ENCODE measurements at places on chromosomes 11 and 22.

- no peak for DNase-seq
These were observed 97.7 kb downstream of the MPPED2 start for GRCh38 chr11:30488304-30488998.

DNA sequence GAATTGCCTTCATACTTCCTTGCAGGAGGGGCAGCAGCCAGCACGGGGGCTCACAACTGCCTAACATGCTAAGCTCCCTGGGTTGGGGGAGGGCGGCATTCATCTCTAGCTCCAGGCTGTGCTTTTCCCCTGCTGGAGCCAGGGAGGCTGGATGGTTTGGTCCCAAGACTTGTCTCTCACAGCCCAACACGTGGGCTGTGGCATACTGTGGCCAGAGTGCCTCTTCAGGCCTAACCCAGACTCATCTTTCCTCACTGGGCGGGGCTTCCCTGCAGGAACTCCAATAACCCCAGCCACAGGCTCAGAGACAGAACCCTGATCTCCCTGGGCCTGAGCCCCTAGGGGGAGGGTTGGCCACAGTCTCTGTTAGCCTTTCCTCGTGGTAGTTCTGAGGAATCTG is 121.9 kb upstream of the PLET1 start:
- no peak for DNase-seq

DNA sequence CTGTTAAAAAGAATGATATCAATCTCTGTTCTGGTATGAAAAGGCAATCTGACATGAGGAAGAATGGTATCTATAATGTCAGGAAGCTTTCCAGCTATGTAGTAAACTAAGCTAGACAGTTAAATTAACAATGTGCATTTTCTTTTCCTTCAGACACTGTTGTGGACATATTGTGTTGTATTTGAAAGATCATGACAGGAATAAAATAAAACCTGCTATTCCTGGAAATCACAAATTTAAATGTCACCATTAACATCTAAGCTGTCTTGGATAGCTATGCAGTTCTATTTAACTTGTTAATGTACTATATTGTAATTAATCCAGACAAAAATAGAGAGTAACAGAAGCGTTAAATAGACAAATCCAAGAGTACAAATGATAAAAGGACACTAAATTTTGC is 297.4 kb upstream of the LUZP2 start:
- no peak for DNase-seq

DNA sequence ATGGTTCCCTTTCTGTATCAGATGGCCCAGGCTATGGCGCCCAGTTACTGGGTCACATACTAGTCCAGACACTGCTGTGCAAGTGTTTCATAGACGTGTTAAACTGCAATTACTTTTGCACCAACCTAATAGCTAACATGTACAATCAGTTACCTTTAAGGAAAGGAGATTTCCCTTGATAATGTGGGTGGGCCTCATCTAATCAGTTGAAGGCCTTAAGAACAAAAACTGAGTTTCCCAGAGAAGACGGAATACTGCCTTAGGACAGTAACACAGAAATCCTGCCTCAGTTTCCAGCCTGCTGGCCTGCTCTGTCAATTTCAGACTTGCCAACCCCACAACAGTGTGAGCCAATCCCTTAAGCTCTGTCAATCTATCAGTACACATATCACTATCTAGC is 229.9 kb upstream of the SYN3 start:
- no peak for DNase-seq

GRCh38 chr11:78851878-78852586 is 277.4 kb upstream of the NARS2 start:
- no peak for DNase-seq

DNA sequence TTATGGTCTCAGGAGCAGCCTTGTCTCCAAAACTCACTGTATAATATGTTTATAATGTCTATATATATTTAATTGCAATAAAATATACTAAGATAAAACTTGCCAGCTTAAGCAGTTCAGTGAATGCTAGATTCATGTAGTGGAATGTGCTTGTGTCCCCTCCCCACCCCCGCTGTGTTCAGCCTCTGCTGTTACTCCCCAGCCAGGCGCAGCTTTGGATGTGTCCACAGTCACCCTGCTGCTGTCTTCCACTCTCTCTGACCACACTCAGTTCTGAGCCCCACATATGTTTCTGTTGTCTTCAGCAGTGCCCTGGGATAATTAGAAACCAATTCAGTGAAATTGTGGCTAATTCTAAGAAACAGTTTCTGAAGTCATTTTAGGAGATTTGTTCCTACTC is 52.2 kb downstream of the PPFIA1 start:
- DNase-seq = no peak

DNA sequence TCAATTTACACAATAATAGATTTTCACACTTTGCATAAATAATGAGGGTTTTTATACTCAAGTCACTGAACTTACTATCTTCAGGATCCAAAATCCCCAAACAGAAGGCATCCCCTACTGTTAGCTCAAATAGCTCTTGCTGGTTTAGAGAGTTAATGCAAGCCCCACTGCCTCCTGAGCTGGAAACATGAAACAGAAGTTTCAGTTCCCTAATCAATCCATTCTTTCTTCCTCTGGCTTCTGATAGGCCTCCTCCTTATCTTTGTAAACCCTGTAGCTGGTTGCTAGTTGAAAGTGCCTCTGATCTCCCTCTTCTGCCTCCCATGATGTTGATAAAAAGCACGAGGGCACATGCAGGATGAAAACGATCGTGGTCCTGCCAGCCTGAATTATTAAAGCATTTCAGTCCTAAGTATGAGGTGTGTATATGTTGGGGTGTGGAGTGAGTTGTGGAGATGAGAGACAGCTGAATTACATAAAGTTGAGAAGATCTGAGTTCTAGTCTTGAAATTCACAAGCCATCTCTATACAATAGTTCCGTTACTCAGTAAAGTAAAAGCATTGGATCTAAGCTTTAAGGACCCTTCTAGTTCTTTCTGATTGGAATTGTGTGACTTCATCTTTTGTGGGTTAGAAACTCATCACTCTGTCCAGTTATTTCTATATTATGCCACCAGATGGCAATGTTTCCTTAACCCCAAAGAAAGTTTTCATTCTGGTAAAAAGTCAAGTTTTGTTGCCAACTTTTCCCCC is 35.0 kb upstream of the EHF start:
- DNase-seq = peak; percentile 4

DNA sequence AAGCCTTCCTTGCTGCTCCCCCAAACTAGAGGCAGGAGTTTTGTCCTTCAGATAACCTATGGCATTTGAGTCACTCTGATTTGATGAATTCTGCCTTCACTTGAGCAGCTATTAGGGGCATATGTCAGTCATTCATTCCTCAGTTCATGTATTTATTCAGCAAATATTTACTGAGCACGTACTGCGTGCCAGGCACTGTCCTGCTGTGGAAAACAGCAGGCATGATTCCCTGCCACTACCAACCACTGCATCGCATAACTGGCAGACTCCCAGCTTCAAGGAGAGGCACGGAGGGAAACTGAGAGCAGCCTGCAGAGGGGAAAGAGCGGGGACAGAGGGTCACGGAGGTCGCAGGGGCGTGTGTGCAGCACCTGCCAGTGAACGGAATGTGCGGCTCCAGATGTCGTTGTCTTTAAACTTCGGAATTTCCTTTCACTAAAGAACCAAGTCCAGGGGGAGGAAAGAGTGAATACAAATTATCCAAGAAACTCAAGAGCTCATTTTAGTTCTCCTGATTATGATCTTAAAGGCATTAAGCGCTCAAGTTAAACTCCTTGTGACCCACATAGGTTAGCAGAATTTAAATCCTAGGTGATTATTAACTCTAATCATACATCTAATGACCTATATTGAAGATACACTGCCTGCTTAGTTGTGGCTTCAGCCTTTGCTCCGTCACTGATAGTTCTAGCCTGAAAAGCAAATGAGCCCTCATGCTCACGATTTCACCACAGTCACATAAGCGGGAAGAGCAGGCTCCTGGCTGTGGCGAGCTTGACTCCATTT is 12.6 kb downstream of the PPARA start:
- no peak for DNase-seq

DNA sequence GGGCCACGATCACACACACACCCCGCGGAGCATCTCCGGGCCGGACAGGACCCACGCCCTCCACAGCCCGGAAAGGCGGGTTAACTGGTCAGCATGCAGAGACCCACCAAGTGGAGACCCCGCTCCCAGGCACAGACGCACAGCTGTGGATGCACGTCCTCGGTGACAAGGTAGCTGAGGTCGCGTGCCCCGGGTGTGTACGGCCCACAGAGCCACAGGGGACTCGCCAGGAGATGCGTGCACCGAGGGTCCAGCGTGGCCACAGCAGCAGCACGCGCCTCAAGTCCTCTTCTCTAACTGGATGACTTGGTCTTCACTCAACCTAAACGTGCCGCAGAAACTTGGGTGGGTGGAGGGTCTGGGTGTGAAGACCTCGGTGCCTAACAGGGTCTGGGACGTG is 5.5 kb downstream of the H19 start:
- DNase-seq = no peak

GRCh38 chr22:28254396-28254795 is 335.3 kb upstream of the PITPNB start:
- DNase-seq = no peak

DNA sequence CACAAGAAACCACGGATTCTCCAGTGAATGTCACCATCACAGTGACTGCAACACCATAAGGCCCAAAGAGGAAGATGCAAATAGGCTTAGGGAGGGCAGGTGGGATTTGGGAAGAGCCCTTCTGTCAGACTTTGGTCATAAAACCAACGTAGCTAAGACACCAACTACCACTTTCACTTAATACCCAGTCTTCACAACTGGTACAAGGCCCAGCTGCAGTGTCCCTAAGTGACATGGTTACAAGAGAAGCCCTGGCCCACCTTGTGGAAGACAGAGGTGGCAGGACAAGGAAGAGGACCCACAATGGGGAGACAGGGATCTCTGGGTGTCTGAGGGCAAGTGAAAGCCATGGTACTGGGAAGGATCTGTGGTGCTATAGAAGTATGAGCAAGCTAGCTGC is 10.0 kb downstream of the VSIG10L2 start:
- DNase-seq = no peak

- no peak for DNase-seq
These were observed 387.1 kb downstream of the METTL15 start for GRCh38 chr11:28495333-28495732.

DNA sequence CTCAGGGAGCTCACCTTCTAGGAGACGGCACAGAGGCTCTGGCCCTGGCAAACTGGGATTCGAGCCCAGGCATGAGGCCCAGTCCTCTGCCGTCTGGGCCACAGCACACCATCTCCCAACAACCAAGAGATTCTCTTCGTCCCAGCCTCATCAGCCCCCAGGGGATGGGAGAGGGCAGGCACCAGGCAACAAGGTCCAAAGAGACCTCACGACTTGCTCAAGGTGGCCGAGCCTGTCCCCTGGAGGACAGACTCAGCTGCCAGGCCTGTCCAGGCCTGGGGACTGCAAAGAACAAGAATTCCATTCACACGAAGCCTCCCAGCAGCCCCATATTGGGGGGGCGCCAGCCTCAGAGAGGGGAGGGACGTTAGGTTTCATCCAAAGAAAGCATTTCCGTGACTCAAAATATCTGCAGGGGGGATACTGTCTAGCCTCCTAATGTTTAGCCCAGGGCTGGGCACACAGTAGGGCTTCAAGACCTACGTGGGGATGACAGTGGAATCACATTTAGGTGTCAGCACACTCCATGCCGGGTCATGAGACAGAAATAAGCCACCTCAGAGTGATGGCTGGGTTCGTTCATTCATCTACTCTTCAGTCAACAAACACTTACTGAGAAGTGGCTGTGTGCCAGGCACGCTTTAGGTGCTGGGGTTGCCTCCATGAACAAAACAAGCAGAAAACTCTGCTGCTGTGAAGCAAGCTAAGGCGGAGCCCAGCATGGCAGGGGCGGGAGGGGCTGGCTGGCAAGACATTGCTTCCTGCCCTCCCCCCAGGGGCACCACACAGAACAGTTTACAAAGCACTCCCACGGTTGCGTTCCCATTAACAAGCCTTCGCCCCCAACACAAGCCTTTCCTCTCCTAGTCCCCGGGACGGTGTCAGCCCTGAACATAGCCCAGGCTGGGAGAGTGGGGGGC is 1.2 kb downstream of the CARNS1 start:
- peak; percentile 80 for DNase-seq

DNA sequence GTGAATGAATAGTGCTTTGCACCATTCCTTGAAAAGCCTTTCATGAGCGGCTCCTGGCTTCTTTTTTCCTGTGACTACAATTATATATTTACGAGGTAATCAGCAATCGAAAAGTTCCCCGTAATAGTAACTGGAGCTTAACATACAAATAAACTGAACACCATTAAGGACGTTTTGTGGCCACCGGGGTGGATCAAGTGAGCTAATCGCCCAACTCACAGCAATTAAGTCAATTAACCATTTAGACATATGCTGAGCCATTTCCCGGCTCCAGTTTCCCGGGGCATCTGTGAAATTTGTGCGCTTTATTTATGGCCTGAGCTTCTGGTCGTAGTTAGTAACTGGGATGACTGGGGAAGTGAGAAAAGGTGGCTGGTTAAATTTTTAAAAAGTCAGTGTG is 465.2 kb downstream of the MIAT start:
- DNase-seq = no peak

GRCh38 chr22:49670456-49671330 is 157.0 kb downstream of the BRD1 start:
- no peak for DNase-seq

- DNase-seq = no peak
These were observed 505.2 kb downstream of the NTM start for GRCh38 chr11:131875611-131876010.

DNA sequence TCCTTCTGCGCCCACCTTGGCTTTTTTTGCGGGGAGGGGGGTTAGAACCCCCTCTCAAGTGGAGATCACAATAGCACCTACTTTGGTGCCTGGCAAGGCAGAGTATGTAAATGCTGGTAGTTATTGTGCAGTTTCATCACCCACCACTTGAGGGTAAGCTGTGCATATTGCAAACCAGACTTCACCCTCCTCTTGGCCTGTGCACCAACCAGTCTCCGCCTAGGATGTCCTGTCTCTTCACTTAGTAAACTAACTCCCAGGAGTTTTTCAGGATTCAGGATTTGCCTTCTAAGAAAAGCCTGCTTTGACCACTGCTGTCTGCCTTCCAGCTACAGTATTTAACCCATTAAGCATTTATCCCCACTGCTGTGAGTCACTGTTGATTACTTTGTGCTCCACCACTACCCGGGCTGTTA is 2.0 kb upstream of the UBXN1 start:
- no peak for DNase-seq

All from naive thymus-derived CD8-positive, alpha-beta T cell (primary cell).